Activated CD4-positive, alpha-beta T cell treated with anti-CD3 and anti-CD28 coated beads, Interleukin-2, amount 50 U/mL, for 1 hour (primary cell): ENCODE measurements at places on chromosomes 6 and 20.

- DNase-seq: no peak
These were observed 155.7 kb downstream of the AKAP7 start for GRCh38 chr6:131290955-131291354.

GRCh38 chr20:6439737-6440442 lies 317.1 kb upstream of the FERMT1 start:
- DNase-seq: no peak

DNA sequence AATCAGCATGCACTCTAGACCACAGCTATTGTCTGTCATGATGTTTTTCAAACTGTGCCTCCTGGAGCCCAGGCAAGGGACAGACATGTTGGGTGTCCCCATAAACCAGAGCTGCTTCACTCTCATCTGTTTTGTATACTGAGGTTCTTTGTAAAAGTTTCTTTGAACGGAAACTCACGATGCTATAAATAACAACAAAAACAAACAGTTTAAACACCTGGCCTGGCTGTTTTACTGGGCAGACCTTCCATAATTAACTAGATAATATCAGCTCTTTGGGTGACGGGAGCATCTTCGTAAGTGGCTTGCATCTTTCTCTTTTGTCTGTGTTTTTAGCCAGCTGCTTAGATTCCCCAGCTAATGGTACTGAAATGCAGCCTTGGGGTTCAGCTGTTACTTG lies 190.3 kb downstream of the ZDHHC14 start:
- no peak for DNase-seq

DNA sequence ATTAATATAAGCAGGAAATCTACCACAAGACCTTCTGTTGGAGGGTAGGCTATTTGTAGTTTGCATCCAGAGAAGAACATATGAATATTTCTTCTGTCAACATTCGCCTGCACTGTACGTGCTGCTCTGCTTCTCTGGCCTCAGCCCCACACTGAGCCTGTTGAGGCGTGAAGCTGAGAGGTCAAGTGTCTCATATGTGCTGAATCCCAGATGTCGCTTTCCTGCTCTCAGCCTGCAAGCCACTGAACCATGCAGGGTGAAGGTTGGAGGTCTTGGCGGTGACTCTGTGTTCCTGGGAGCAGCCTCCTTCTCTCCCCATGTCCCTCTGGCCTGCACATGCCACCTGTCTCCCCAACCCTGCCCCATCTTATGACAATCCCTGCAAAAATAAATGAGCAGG lies 83.6 kb downstream of the TMEM170B start:
- DNase-seq: no peak

DNA sequence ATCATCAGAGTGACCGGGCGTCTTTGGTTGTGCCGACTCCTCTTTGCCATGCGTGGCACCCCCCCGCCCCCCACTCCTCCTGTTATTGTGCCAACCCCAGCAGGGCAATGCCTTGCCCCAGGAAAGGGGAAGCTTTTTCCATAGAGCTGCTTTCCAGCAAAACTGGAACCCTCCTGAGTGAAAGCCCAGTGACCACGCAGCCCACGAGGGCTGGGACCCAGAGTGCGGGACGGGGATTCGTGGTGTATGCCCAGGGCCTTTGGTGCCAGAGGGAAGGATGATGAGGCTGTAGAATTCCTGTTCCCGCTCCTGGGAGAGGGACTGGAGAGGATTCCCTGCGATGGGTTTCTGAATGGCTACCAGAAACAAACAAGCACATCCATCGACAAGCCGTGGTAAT lies 116.8 kb upstream of the BACH2 start:
- no peak for DNase-seq

- no peak for DNase-seq
These were observed 224.8 kb downstream of the SYNDIG1 start for GRCh38 chr20:24694157-24694726.

GRCh38 chr6:141321493-141322347 lies 811.0 kb upstream of the GJE1 start:
- no peak for DNase-seq

GRCh38 chr6:95578106-95578410 lies 723 bp downstream of the MANEA start:
- DNase-seq: no peak

DNA sequence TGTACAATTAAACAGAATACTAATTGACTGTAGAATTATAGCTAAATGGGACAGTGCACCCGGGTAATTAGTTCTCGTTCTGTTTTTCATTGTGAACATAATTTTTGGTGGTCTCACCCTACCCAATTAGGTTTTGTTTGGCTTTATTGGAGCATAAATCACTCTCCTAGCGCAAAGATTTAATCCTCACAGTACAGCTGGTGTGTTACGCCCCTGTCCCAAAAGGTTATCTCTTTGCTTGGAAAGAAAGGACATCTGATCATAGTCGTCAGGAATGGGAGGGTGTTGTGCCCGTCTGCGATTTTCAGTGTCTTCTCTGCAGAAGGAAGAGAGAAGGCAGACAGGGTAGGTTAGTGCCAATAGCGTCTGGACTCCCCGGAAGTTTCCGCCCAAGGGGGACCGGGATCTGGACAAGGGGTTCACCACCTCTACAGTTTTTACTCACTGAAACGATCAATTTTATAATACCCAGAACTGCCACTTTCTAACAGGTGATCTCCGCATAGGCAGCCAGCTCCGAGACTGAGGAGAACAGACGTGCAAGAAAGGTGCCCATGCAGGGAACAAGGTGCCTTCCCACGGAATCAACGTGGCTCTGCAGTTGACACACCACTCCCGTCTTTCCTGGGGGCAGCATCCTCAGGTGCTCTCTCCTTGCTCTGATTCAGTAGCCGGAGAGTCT lies 617.4 kb upstream of the CDH4 start:
- no peak for DNase-seq

DNA sequence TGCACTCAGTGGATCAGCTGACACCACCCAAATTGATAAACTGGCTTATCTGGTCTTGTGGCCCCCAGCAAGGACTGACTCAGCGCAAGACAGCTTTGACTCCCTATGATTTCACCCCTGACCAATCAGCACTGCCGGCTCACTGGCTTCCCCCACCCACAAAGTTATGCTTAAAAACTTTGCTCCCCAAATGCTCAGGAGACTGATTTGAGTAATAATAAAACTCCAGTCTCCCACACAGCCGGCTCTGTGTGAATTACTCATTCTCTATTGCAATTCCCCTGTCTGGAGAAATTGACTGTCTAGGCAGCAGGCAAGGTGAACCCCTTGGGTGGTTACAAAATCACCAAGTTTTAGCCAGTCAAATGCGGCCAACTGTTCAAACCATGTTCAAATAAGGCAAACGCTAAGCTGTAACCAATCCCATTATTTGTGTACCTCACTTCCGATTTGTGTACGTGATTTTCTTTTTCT lies 32.5 kb downstream of the SLC22A2 start:
- DNase-seq: no peak

GRCh38 chr6:70675822-70676221 lies 8.1 kb downstream of the SMAP1 start:
- no peak for DNase-seq

- no peak for DNase-seq
These were observed 363.8 kb upstream of the PTCHD4 start for GRCh38 chr6:48474830-48475229.

- no peak for DNase-seq
These were observed 105.8 kb downstream of the UTRN start for GRCh38 chr6:144390886-144391285.

DNA sequence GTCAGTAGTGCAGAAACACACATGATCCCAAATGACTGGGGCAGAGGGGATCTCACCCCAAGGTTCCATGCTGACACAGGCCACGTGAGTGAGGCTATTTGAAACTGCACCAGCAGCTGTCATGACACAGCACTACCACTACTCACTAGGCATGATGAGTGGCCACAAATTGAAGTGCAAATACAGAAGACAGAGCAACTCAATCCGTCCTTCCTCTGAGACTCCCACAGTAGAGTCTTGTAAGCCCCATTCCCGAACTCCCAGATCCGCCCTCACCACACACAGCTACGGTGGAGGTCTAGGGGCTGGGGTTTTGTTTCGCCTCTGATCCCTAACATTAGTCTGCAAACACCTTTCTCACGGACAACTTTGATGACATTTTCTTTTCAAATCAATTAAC lies 113.3 kb upstream of the NUP153 start:
- no peak for DNase-seq

DNA sequence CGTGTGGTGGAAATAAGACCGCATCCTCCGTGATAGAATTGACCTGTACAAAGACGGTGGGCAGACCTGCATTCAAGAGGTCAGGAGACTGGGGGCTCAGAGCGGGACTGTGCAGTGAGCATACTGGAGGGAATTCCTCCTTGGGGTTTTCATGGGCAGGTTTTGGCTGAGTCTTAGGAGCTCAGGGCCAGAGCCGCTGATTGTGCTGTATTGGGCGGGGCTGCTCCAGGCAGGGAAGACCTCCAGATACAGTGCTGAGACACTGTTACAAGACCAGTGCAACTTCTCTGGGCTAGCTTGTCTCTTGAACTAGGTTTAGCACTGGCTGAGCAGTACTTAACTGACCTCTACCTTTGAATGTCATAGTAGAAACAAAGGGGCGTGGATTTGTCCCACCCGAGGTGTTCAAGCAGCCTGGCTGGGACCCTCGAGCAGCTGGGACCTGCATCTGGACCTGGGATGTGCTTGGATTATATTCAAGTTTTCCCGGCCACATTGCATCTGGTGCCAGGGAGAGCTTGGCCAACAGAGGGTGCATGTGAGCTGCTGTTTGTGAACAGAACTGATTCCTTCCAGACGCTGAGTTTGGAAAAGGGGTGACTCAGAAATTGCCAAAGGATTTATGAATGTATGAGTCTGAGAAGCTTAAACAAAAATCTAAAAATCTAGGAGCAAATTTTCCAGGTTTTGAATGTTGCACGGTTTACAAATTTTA lies 33.4 kb upstream of the SLC22A1 start:
- DNase-seq: no peak

GRCh38 chr6:13355999-13356785 lies 27.9 kb upstream of the TBC1D7 start:
- DNase-seq: no peak

- no peak for DNase-seq
These were observed 1.3 kb downstream of the EPB41L2 start for GRCh38 chr6:131061751-131062119.
